Kidney glomerular epithelial cell (primary cell): ENCODE measurements at places on chromosomes 3 and 15.

- no peak for DNase-seq
These were observed 9.8 kb downstream of the RPL15 start for GRCh38 chr3:23926736-23927135.

- DNase-seq, result no peak
These were observed 588.8 kb upstream of the BCHE start for GRCh38 chr3:166425900-166426611.

DNA sequence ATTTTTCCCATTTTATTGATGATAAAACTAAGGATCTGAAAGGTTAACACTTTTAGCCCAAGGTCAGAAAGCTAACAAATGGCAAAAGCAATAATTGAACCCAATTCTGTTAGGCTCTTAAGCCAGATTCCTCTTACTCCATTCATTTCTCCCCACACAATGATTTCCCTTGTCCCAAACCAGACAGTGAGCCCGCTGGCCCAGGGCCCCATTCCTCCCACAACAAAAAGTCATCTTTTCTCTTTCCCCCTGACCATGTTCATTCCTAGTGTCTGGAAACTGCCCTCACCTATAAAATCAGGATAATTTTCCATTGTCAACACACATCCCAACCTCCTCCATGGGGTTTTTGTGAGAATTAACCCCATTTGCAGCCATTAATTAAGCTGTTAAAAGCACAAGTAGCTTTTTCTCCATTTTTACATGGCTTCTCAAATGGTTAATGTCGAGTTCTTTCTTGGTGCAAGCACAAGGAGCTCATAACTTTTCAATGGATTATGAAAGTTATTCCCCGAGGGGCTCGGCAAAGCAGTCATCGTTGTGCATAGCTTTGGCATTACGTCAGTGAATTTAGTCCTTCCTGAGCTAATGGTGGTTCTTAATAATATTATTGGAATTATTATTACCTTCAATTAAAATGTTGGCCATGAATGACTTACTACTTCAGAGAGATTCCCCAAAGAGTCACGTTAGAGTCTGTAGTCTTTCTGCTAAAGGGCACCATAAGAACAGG lies 151.0 kb upstream of the WNT5A start:
- DNase-seq, result no peak

- no peak for DNase-seq
These were observed 193.9 kb upstream of the TPM1 start for GRCh38 chr15:62848632-62849050.

DNA sequence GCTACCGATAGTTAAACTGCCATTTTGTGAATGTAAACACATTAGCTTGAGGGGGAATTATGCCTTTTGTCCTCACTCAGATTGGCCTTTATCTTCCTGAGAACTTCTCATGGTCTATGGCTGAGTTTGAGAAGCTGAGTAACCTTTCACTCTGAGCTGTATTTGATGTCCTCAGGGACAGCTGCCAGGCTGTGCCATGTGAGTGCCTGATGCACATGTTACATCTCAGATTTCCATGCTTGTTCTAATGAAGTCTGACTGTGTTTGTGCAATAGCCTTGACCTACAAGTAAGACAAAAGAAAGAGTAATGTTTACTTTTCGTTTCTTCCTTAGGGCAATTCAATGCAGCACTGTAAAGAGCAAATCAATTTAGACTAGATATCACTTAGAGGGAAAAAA lies 44.1 kb upstream of the ARL6 start:
- no peak for DNase-seq

- no peak for DNase-seq
These were observed 187.3 kb upstream of the TSC22D2 start for GRCh38 chr3:150220799-150221198.

GRCh38 chr3:161332792-161333191 lies 38.5 kb downstream of the SPTSSB start:
- DNase-seq, result no peak

DNA sequence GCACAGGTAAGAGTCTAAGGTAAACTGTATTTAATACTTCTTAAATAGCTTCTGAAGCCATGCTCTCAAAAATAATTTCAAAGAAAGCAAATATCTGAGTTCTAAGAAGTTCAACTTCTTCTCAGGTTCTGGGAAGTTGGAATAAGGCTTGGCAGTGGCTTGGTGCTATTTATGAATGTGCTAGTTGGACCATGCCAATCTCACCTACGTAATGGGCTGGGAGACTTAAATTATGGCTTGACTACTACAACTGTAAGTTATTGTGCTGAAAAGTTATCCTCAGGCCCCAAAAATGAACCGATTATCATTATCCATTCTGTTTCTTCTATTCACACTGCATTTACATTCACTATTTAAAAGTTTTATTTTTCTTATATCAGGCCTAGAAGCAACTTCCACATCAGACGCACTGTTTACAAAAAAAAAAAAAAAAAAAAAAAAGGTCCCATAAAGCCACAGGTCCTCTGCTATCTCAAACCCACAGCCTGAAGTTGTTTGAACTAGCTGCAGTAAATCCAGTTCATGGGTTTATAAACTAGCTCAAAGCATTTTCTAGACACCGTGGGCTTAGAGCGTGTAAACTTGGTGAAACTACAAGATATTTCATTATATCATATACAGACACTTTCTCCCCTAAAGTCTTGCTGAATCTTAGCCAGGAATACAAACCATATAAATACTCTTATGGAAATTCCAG lies 3.4 kb downstream of the LRIG1 start:
- DNase-seq, result no peak

DNA sequence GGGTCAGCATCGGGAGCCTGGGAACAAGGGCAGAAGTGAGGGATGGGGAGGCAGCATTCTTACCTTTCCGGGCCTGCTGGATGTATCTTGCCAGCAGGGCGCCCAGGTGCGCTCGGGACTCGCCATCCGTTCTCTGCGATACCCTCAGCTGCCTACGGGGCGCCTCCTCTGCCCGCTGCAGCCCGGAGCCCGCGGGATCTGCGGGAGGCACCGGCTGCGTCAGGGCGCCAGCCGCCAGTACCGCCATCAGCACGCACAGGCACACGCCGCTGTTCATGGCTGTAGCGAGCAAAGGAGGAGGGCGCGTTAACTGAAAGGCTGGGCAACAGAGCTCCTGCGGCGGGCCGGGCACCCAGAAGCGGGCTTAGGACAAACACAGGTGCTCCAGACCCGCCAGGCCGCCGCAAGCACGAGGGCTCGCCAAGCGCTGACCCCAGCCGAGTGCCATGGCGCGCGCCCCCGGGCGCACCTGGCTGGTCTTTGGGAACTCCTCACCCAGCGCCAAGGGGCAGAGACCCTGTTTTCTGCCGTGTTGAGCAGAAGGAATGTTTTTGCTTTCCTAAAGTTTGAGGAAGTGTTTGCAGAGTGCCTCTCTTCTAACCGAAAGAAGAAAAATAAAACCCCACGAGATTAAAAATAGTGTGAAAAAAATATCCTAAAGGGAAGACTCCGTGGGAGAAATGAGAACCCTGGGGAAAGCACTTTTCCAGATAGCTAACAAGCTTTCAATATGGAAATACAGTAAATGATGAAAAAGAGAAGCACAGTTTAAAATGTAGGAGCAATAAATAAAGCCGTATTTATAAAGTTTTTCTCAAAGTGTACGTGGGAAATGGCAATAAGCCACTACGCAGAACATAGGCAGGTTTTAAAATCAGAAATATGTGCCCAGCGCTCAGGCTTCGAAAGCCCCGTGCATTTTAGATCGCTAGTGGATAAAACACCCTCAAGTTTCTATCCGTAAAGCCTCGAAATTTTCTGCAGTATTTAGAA lies 2.3 kb downstream of the CCK start:
- DNase-seq, result no peak

- peak; percentile 44 for DNase-seq
These were observed 28.7 kb downstream of the SIDT1 start for GRCh38 chr3:113560831-113561623.

DNA sequence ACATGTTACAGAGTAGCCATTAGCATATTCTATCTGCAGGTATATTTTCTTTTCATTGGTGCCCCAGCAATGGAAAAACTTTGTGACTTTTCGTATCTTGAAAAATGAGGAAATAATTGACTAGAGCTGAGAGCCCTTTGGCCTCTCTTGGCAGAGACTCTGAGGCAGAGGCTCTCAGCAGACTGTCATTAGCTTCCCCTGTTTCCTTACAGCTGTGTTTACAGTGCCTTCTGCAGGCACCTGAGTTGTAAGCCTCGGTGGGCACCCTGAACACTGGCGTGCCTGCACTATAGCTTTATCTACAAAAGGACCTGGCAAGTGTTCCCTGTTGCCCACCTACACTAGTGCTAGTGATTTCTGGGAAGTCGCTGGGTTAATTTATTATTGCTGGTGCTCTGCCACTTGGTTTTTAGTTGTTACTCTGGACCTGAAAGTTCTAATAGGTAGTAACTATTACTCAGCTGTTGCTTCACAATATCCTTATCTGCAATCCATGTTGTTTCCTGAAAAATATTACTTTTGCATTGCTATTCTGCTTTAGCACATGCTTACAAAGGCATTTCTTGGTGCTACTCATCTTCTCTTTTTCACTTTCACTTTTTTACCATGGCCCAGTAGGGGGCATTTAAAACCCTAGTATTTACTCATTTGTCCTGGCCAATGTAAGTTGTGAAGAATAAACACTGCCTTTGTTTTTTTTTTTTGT lies 7.8 kb upstream of the GPR171 start:
- no peak for DNase-seq

- DNase-seq, result no peak
These were observed 86.9 kb downstream of the IL5RA start for GRCh38 chr3:3023111-3023745.

DNA sequence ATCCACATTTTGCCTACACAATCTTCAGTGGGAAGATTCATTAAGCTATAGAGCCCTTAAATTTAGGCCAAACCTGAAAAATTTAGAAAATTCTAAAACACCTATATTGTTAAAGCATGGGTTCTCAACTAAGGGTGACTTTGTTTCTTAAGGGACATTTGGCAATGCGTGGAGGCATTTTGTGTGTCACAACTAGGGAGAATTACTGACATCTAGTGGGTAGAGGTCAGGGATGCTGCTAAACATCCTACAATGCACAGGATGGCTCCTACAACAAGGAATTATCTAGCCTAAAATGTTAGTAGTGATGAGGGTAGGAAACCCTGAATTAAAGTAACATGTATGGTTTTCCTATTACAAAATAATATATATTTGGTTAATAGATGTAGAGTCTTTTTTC lies 55.8 kb downstream of the TBC1D5 start:
- DNase-seq, result no peak

DNA sequence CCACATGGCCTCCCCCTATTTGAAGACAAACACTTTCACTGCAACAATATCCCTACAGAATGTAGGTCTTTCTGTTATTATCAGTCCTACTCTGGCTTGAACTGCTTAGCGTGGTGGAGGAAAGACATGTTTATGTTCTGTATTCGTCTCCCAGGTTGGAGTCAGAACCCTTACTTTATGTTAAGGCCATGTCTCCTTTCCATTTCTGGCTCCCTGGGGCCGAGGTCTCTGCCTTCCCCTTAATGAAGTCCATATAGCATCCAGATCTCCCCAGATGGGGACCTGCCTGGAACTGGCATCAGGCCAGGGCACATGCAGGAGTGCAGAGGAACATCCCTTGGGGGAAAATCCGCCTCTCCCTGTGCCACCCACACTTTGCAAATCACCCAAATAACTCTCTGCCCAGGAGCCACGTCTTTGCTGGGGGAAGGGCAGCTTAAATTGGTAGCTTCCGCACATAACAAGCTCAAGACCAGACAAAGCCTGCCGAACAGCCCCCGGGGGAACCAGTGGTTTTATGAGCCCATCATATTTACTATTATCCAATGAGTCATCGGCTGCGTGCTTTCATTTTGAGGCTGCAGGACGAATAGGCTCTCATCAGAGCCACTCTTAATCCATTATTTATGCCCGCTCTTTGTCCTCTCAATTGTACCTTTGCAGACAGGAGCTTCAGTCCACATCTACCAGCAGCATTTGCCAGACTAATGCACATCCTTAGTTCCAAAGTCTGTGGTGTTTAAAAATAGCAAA lies 237.0 kb downstream of the UACA start:
- no peak for DNase-seq

DNA sequence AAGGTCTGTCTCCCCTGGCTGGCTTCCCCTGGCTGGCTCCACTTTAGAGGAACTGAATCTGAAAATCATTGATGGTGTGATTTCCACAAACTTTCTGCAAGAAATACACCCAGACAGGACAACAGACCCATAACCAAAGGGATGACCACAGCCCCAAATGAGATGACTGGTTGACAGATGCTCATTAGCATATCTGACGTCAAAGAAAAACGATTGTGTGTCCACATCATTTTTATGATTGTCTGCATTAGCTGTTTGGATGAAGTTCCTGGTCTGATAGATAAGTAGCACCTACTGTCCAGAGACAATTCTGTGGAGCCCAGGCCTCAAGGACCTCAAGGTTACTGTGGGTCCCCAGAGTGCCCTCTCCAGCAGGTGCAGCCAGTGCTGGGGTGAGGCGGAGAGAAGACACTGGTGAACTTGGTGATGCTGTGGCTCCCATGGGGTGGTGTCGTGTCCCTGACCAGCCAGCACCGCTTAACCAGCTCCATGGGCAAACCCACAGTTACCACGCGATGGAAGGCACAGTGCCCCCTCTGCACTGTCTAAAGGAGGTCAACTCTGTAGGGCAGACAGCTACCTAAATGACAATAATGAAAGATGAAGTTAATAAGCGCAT lies 127.4 kb downstream of the NSMCE3 start:
- DNase-seq, result no peak

DNA sequence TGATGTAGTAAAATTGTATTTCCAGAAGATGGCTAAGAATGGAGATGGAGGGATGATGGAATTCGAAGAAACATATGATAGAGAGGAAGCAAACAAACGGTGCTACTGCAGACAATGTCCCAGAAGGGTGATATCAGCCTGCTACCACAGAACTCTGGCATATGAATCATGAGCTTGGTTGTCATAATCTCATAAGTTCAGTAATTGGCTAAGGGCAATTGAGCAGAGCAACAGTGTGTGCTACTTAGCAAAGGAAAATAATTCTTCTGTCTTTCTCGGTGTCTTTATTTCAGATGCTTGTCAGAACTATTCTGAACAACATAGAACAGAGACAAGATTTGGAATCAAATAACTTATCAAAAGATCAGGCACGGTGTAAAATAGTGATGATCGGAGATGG lies 407.3 kb downstream of the GBE1 start:
- no peak for DNase-seq

DNA sequence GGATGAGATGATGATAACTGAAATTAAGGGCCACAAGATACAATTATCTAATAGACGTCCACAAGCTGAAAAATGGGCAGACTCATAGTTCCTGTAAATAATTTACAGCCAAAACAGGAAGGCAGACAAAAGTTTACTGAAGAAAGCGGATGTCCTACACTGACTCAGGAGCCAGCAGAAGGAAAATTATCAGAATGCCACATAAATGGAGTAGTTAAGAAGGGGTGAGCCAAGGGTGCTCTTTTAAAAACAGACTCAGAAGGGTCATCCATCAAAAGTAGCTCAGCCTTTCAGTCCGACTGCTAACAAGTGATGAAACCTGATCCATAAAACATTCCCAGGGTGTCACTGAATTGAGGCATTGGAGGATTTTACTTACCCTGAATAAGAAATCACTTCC lies 39.8 kb downstream of the TUSC7 start:
- no peak for DNase-seq
